ENCODE measurements at places on chromosomes 16 and 17. TPM values are rescaled to one million over a fixed set of nuclear protein-coding genes. Genes with fewer than 3 reads are reported as not detected.

SLC6A2 gene
- not detected for total RNA-seq

KRT23 gene
- total RNA-seq, result not detected

SEPTIN1 gene
- 0.46 TPM for total RNA-seq

CCDC154 gene
- total RNA-seq, result 1.3 TPM

LASP1 gene
- total RNA-seq, result 95.0 TPM

SOX9 gene
- total RNA-seq, result 1.9 TPM

CCL23 gene
- total RNA-seq, result 0.86 TPM

DNA sequence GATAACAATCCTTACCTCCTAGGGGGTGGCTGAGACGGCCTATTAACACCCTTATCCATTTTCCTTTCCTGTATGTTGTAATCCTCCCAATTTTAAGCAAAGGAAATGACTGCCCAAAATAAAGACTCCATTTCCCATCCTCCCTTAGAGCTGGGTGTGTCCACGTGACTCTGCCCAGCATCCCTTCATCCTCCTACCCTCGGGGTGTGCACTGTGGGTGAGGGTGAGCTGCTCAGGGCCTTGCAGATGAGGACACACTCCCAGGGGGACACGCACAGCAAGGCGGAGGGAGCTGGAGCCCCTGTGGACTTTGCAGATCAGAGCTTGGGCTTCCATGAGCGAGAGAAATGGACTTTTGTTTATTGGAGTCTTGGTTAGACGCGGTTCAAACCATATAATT is 186.8 kb downstream of the IRF8 start:
- H3K4me3 ChIP-seq, result no peak overlapping the region
- no peaks in the 10 kb centered on the region for H3K4me1 ChIP-seq
- H3K27me3 ChIP-seq, result no peaks in the 10 kb centered on the region
- H3K36me3 ChIP-seq, result no peaks in the 10 kb centered on the region
- H3K27ac ChIP-seq, result no peak overlapping the region

DNA sequence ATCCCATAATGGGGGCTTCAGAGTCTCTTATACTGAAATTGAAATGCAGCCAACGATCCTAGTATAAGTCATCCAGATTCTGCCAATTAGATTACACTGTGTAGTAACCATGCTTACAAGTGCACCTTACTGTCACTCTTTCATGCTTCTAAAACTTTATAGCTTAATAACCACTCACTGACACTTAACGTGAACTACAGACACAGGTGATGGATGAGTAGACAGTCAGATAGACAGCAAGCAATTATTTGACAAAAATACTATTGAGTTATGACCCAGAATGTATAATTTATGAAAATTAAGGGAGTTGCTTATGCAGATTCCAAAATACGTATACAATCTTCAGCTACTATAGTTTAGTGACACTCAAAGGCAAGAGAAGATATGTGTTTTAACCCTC is 6.3 kb downstream of the CDH8 start:
- no peak overlapping the region for H3K27ac ChIP-seq
- no peak overlapping the region for H3K4me3 ChIP-seq
- H3K27me3 ChIP-seq, result no peaks in the 10 kb centered on the region
- H3K36me3 ChIP-seq, result no peaks in the 10 kb centered on the region
- H3K4me1 ChIP-seq, result no peaks in the 10 kb centered on the region

GRCh38 chr17:63514974-63515373 is 8.2 kb upstream of the KCNH6 start:
- no peaks in the 10 kb centered on the region for H3K36me3 ChIP-seq
- no peak overlapping the region for H3K27ac ChIP-seq
- H3K27me3 ChIP-seq, result no peaks in the 10 kb centered on the region
- H3K4me1 ChIP-seq, result no peaks in the 10 kb centered on the region

DNA sequence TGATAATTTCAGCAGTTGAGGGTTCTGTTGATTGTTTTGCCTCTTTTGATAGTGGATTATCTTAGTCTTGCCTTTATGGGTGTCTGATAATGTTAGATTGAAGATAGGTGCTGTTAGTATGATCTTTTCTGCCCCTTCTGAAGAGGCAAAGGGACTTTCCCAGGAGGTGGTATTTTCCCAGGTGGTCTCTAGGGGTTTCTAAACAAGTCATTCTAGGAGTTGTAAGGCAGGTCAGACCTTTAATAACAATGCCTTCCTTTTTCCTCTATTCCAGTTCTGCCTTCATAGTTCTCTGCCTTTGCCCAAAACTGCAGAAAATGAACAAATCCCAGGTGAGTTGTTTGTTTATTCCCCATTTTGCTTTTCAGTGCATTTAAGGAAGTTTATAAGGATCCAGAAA is 4.3 kb downstream of the ZFP1 start:
- H3K27me3 ChIP-seq, result no peaks in the 10 kb centered on the region
- DNase-seq, result no peak
- H3K4me3 ChIP-seq, result no peak overlapping the region
- H3K27ac ChIP-seq, result no peak overlapping the region
- no peaks in the 10 kb centered on the region for H3K36me3 ChIP-seq

DNA sequence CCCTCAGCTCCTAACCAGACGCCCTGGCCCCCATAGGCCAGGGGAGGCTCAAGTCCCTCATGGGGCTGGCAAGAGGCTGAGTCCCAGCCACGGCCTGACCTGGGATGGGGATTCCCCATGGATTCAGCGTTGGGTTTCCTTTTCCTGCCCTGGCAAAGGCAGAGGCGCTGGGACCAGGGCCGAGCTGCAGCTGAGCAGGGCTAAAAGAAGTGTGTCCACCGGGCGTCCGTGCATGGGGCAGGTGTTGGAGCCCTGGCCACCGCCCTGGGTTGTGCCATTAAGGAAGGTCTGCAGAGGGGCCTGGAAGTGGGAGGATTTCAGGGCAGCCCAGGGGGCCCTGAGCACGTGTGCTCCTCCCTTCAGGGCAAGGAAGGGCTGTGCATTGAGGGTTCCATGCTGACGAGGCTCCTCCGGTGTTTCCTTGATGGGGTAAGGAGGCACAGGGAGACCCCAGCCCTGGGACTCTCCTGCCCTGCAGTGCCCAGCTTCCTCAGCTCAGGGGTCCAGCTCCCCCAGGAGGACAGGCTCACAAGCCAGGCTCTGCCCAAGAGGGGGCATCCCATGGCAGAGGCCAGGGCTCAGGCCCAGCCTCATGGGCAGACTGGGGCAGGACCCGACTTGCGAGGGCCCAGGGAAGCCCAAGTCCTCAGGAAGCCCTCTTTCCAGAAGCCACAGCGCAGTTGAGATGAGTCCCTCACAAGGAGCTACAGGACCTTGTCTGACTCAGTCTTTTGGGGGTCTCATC is 10.1 kb downstream of the TBC1D26 start:
- H3K36me3 ChIP-seq, result no peaks in the 10 kb centered on the region
- H3K27me3 ChIP-seq, result no peaks in the 10 kb centered on the region
- no peak for DNase-seq
- H3K4me1 ChIP-seq, result peaks cover 4% of the 10 kb centered on the region
- H3K27ac ChIP-seq, result no peak overlapping the region
- no peak overlapping the region for H3K4me3 ChIP-seq

DNA sequence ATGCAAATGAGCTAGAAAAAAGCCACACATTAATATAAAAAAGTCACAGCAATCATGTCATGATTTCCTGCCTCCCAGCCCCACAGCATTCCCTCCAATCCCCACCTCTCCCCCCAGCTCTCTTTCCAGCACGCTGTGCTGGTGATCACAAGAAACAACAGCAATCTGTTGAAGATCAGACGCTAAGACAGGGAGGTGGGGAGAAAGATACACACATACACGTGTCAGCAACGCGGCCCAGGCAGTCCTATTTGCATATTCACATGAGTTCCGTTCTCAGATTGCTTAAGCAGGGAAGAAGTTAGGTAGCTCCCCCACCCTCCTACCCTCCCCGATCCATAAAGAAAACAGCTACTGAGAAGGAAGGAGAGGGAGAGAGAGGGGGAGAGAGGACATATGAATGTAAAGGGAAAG is 405.5 kb upstream of the PSMD7 start:
- no peaks in the 10 kb centered on the region for H3K36me3 ChIP-seq
- DNase-seq, result no peak
- no peak overlapping the region for H3K4me3 ChIP-seq
- no peaks in the 10 kb centered on the region for H3K4me1 ChIP-seq

GRCh38 chr16:19142939-19143598 is 25.0 kb upstream of the SYT17 start:
- H3K27ac ChIP-seq, result no peak overlapping the region
- no peaks in the 10 kb centered on the region for H3K36me3 ChIP-seq
- peaks cover 2% of the 10 kb centered on the region for H3K4me1 ChIP-seq
- H3K4me3 ChIP-seq, result no peak overlapping the region
- no peak for DNase-seq
- H3K27me3 ChIP-seq, result no peaks in the 10 kb centered on the region

- peaks cover 11% of the 10 kb centered on the region for H3K4me1 ChIP-seq
- H3K36me3 ChIP-seq, result no peaks in the 10 kb centered on the region
These were observed 15.9 kb upstream of the CYTH1 start for GRCh38 chr17:78797691-78798585.

DNA sequence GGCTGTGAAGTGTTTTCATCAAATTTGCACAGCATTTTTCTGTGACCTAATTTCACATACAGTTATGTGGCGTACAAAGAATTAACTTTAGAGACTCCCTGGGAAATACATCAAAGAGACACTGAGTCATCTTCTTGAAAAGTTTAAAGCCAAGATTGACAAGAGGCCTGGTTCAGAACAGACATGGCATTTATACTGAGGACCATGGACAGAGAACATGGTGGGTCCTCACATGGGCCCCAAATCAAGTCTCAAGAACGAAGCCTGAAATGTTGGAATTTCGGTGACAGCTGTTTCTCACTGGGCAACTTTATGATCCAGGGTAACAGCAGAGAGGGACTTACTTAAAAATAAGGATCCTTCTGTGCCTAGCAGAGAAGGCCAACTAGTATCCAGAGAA is 311.5 kb upstream of the KCNJ16 start:
- H3K36me3 ChIP-seq, result no peaks in the 10 kb centered on the region
- H3K27ac ChIP-seq, result no peak overlapping the region
- no peak for DNase-seq
- H3K4me1 ChIP-seq, result peaks cover 3% of the 10 kb centered on the region
- H3K4me3 ChIP-seq, result no peak overlapping the region

GRCh38 chr17:7809086-7809790 is 24.8 kb upstream of the KDM6B start:
- no peak for DNase-seq
- no peaks in the 10 kb centered on the region for H3K36me3 ChIP-seq
- H3K27me3 ChIP-seq, result no peaks in the 10 kb centered on the region
- no peaks in the 10 kb centered on the region for H3K4me1 ChIP-seq
- no peak overlapping the region for H3K4me3 ChIP-seq
- no peak overlapping the region for H3K27ac ChIP-seq

GRCh38 chr17:68564415-68565111 is 36.6 kb downstream of the FAM20A start:
- no peak overlapping the region for H3K4me3 ChIP-seq
- no peak for DNase-seq
- H3K4me1 ChIP-seq, result peaks cover 4% of the 10 kb centered on the region
- H3K36me3 ChIP-seq, result no peaks in the 10 kb centered on the region

- H3K36me3 ChIP-seq, result no peaks in the 10 kb centered on the region
- H3K4me3 ChIP-seq, result no peak overlapping the region
- no peak overlapping the region for H3K27ac ChIP-seq
- H3K27me3 ChIP-seq, result no peaks in the 10 kb centered on the region
These were observed 744.7 kb upstream of the GOT2 start for GRCh38 chr16:59478838-59479237.
